ENCODE measurements at places on chromosomes 2 and 18. TPM values are rescaled to one million over a fixed set of nuclear protein-coding genes. Genes with fewer than 3 reads are reported as not detected.

- DNase-seq, result peak; percentile 47
Measured at GRCh38 chr2:42050010-42050702, 2.3 kb downstream of the PKDCC start.

DNA sequence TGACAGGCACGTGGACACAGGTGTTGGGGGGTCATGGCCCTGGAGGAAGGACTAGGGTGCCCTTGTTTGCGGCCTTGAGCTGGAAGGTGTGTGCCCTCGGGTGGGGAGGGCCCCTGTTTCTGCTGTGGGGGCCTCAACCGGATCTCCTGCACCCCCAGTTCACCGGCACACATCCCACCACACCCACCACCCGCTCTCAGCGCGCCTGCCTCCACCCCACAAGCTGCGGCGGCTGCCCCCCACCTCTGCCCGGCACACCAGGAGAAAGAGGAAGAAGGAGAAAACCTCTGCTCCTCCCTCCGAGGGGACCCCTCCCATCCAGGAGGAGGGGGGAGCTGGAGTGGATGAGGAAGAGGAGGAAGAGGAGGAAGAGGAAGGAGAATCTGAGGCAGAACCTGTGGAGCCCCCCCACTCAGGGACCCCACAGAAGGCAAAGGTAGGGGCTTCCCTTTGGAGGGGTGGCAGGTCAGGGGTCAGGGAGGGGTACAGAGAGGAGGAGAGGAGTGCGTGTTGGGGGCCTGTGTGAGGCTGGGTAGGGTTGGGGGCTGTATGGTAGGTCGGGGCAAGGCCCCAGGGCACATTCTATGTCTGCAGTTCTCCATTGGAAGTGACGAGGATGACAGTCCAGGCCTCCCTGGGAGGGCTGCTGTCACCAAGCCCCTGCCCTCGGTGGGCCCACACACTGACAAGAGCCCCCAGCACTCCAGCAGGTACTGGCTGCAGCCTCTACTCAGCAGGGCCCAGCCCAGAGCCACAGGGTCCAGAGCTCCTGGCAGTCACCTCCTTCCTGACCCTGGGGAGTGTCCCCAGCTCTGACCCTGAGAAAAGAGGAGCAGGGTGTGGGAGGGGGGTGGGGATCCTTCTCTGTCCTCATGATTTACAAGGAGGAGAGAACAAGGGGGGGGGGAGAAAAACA is 1.8 kb downstream of the SLC4A3 start:
- no peak for DNase-seq

GRCh38 chr2:62831729-62832128 is 126.2 kb downstream of the EHBP1 start:
- DNase-seq, result no peak

Gene IL37
- total RNA-seq, result not detected

DNA sequence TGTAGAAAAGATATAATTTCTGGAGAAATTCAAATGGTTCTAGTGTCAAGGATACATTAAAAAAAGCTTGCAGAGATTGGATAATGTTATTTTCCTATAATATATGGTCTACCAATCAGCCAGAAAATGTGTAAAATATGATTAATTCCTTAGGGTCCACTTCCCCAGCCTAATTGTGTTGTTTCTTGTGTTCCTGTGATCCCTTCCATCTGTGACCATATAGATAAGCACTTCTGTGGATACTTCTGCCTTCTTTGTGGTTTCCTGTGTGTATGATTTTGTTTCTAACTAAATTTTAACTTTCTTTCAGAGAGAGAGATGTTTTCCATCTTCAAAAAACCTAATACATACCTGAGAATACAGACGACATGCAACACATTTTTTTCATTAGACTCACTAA is 367.1 kb upstream of the PIK3C3 start:
- no peak for DNase-seq

- DNase-seq, result no peak
Measured at GRCh38 chr18:80033181-80034067, 810 bp upstream of the RBFA start.

DNA sequence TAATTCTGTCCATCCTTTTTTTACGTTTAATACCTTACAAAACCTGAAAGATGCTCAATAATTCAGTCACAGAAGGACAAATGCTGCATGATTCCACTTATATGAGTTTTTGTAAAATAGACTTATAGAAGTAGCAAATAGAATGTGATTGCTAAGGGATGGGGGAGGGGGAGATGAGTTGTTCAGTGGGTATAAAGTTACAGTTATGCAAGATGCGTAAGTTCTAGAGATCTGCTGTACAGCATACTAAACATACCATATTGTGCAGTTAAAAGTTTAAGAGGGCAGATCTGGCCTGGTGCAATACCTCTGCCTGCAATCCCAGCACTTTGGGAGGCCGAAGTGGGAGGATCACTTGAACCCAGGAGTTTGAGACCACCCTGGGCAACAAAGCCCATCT is 78.8 kb downstream of the TET3 start:
- no peak for DNase-seq

Gene C2orf66
- not detected for total RNA-seq

Measured in uterus (tissue), 4 donors.